ENCODE measurements at places on chromosomes 2 and 18.
A peak's percentile ranks its signal among the peaks of the same experiment; 100 is the strongest.

- no peak overlapping the region for H3K4me3 ChIP-seq
- H3K27ac ChIP-seq = no peak overlapping the region
- no peaks in the 10 kb centered on the region for H3K36me3 ChIP-seq
- H3K4me1 ChIP-seq = no peaks in the 10 kb centered on the region
- no peak for DNase-seq
Measured at GRCh38 chr2:200741468-200742202, 70.1 kb upstream of the BZW1 start.

DNA sequence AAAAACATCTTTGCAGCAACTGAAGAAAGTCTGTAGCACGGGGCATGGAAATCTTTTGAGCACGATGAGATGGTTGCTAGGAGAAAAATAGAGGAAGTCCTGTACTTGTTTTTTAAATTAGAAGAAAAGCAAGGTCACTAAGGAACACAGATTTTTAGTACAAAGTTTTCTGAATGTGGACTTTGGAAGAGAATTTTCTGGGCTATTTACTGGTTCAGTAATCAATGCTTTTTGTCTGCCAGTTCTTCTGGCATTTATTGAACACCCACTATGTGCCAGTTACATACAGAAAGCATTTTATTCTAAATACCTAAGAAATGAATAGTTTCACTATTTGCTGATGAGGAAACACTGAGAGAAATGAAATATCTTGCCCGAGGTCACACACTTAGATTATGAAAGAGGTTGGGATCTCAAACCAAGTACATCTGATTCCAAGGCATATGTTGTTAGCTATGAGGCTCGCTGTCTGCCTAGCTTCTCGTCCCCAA lies 15.6 kb upstream of the MAP3K20 start:
- H3K27me3 ChIP-seq = peaks cover 11% of the 10 kb centered on the region
- H3K27ac ChIP-seq = no peak overlapping the region
- DNase-seq = no peak

GRCh38 chr2:26710145-26710544 lies 17.6 kb downstream of the KCNK3 start:
- peaks cover 18% of the 10 kb centered on the region for H3K27me3 ChIP-seq
- no peaks in the 10 kb centered on the region for H3K36me3 ChIP-seq
- no peaks in the 10 kb centered on the region for H3K4me1 ChIP-seq
- DNase-seq = no peak

DNA sequence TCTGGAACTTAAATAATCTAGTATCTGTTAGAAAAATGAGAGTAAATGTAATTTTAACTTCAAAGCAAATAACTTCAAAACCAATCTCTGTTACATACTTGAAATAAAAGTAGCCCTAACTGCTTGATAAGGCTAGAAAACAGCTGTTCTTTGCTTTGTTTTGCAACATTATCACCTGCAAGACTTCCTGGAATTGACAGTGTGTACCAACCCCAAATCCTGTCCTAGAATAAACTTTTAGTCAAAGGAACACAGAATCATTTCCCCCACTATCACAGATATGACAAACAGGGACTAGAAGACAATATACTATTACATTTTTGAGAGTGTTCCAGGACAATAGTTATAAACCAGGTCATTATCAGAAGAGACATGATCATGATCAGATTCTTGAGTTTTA lies 105.3 kb upstream of the PGAP1 start:
- H3K4me3 ChIP-seq = no peak overlapping the region
- peaks cover 6% of the 10 kb centered on the region for H3K4me1 ChIP-seq
- DNase-seq = no peak
- peaks cover 32% of the 10 kb centered on the region for H3K36me3 ChIP-seq
- peak overlapping the region; percentile 74 for H3K27ac ChIP-seq
